NCI-H446 treated with DMSO at 0.1 percent for 48 hours (cell line): ENCODE measurements at places on chromosomes 7 and 10.

DNA sequence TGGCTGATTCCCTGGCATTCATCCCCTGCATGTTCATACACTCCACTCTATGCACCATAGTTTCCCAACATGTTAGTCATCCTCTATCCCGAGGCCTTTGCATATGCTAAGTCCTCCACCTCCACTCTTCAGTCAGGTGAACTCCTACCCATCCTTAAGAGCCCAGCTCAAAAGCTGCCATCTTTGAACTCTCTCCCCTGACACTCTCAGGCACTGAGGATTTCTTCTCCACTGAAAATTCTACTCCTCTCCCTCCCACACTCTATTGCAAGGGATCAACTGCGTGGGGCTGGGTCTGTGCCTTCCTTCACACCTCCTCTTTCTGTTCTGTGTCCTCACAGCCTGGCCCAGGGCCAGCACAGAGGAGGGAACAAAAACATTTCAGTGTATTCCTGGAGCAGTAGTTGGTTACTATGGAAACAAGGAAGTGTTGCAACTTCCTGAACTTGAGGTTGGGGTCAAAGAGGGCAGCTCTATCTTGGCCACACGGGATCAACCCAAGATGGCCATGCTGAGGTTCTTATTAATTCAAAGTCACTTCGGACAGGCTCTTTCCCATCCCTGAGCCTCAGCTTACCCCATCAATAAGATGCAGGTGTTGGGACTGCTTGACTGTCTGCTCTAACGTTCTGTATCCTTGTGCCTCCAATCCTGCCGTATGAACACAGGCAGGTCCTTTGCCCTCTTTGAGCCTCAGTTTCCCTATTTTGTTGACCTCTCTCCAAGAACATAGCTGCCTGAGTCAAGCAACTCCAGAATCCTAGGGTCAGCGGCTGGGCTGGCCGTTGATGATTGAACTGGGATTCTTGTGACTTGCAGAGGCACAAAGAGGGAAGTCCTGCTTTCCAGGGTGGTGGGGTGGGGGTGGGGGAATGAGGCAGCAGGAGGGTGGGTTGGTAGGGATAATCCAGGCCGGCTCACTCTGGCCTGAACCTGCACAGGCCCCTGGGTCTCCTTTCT, 15.5 kb downstream of the ZMIZ1 start:
- no peak for DNase-seq

DNA sequence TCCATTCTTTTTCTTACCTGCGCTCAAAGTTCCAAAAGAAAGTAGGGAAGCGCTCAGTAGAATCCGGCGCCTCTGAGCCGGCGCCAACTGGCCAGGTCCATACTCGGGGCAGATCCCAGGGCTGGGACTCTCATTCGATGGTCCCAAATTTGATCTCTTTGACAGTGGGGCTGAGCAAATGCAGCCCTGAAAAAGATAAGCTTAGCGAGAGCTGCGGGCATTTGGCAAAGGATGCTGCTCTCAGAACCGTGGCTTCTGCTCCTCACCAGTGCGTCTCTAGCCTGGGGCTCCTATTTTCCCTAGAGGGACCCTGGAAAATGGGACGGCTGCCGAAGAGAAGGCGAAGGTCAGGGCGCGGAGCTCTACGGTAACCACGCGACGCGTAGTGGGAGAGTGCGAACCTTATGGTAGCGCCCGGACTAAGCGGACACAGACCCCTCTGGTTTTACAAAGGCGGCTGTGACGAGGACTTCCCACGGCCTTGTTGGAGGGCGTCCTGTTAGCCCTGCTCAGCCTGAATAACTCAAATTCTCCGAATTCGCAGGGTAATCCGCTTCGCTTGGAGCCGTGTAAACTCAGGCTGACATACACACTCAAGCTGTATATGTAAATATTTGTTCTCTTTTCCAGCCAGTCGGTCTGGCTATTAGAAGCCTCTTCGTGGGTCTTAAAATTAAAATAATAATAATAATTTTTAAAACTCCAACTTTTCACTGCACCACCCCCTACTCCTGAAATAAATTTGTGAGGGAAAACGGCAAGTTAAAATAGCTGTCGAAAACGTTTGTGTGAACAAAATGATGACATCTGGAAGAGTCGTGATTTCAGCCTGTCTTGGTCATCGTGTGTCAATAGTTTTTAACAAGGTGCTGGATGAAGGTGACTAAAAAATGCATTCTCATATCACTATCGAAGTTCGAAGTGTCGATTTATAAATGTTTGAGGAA, 869 bp upstream of the TBX20 start:
- no peak for DNase-seq

GRCh38 chr10:17081431-17081830, 48.2 kb downstream of the CUBN start:
- DNase-seq, result no peak

DNA sequence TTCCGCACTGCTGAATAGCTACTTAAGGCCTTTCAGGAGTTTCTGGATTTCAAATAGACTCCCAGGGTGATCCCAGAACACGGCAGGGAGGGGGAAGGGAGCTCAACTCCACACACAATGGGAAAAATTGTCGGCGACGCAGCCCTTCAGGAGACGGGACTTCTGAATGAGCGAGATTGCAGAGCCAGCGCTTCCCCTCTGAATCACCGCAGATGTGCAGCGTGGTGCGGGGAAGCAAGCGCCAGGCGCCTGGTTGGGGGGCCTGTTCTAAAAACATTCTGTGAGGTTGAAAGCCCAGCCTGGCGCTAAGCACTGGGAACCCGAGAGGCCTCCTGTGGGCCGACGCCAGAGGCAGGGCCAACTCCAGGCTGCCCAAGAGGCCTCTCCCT, 163.3 kb downstream of the MAD1L1 start:
- DNase-seq, result no peak

DNA sequence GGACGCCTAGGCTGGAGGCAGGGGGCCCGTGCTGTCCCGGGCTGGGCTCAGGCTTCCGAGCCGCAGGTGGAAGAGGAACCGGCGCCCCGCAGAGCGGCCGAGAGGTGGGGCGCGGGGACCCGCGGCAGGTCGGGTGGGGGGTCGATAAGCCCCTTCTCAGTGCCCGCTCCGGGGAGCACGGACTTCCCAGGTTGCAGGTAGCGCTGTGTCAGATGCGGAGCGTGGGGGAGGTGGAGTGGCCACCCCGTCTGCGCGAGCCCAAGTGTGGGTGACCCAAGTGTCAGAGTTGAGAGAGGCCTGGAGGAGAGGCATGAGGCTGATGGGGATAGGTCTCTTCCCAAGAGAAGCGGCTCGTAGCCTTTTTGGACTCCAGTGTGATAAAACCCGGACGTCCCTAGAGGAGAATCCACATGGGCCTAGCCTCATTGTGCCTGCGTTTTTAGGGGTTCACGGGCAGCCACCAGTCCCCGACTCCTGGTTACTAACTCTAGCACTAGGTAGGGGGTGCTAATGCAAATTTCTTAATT, 580 bp downstream of the EEPD1 start:
- DNase-seq, result no peak

DNA sequence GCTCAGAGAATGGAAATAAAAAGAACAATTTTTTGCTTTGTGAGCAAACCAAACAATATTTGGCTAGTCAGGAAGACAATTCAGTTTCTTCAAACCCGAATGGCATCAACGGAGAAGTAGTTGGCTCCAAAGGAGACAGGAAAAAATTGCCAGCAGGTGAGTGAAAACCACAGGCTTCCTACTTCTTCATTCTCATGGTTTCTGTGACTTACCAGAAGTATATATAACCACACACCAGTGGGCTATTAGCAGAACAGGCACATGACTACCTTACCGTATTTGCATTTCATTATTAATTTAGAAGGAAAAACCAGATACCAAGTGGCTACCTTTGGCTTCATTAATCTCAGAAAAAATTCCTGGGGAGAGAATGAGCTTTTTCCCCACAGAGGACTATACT, 8.8 kb downstream of the TDRD1 start:
- DNase-seq, result no peak

DNA sequence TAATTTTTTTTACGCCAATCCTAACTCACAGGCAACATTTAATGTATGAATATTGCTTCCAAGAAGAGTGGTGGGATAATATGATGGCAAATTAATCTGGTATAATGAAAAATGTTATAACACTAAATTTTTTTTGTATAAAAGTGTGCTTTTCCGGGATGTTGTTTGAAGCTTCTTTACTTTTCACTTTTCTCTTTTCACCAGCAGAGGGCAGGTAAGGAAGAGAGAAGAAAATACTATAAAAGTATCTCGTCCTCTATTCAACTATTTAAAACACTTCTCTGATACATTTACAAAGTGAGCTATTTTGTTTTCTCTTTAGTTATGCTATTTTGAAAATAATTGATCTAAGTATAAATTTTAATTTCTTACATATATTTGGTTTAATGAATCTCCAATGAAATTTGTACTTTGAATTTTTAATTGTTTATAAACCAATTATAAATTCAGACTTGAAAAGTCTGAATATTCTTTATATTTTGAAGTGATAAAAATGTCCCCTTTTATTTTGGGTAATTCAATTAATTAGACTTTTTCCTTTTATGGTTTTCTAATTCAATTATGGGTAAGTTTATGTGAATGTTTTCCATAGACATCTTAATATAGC, 20.7 kb upstream of the CFTR start:
- DNase-seq, result no peak

DNA sequence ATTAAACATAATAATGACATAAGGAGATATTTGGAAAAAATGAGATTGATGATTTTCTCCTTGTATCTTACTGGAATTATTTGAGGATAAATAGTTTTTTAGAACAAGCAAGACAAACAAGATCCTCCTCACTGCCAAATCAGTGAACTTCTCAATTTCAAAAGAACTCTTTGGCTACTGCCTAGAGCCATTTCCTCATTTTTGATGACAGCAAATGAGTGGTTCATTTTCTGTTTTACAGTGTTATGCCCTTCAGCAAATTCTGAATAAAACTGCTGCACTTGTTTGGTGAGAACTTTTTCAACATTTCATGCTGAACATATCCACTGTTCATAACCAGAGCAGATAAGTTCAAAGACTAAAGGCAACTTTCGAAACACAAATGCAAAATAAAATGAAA, 42.5 kb upstream of the AHR start:
- DNase-seq, result no peak

GRCh38 chr10:97067716-97068391, 117.9 kb downstream of the SLIT1 start:
- DNase-seq, result no peak

- DNase-seq, result no peak
Observed at GRCh38 chr7:33804140-33804660, 101.1 kb upstream of the BMPER start.

DNA sequence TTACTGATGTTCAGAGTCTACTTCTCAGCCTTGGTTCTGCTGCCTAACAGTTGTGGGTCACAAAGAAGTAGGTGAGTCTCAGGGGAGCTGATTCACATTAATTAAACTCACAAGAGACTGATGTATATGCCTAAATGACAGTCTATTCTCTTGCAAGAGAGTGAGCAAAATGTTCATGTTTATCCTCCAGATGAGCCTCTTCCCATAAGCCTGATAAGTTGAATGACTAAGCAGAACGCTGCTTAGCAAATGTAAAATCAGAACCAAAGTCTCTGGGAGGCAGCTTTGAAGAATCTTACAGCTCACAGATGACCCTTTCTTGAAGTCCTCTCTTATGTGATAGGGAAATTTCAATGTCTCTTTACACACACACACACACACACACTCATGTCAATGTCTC, 1092.2 kb downstream of the TYW1 start:
- no peak for DNase-seq

GRCh38 chr7:22864301-22864700, 41.7 kb upstream of the TOMM7 start:
- no peak for DNase-seq

- no peak for DNase-seq
Observed at GRCh38 chr7:129089521-129090212, 34.8 kb upstream of the TNPO3 start.

GRCh38 chr7:137832382-137832781, 14.4 kb downstream of the DGKI start:
- DNase-seq, result no peak

DNA sequence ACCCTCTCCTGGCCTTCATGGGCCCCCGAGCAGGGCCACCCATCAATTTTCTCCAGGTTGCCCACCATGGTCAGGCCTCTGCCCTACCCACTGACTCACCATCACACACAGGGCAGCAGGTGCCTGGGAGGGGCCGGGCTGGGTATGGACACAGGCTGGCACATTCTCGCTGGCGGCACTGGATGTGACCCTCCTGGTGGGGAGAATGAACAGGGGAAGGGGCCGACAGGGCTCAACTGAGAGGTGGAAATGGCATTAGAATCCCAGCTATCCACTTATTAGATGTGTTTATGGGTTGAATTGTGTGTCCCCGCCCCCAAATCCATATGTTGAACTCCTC, 16.4 kb downstream of the KCP start:
- no peak for DNase-seq

GRCh38 chr7:49660170-49660783, 113.2 kb upstream of the VWC2 start:
- DNase-seq, result no peak

- DNase-seq, result no peak
Observed at GRCh38 chr7:45036317-45036716, 36.3 kb downstream of the CCM2 start.

GRCh38 chr7:94433224-94433623, 38.5 kb downstream of the COL1A2 start:
- no peak for DNase-seq

DNA sequence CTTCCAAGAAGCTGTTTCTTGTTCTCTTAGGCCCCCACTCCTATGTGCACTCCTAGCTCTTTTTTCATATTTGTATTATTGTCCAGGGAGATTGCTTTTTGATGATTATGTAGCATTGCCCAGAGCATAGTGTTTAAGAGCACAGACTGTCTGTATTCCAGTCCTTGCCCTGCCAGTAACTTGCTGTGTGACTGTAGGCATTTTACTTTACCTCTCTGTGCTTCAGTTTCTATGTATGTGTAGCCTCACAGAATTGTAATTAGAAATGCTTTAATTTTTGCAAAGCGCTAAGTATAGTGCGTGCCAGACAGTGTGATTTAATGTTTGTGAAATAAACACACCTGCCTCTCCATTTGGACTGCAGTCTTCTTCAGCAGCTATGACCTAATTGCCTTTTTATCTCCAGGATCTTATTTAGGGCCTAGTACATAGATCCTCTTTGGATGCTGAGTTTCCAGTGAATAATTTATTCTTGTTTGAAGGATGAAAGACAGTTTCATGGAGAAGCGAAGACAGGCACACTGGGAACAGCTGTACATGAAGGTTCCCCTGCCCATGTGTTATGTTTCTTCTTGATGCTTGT, 1.4 kb downstream of the SEC23IP start:
- no peak for DNase-seq

DNA sequence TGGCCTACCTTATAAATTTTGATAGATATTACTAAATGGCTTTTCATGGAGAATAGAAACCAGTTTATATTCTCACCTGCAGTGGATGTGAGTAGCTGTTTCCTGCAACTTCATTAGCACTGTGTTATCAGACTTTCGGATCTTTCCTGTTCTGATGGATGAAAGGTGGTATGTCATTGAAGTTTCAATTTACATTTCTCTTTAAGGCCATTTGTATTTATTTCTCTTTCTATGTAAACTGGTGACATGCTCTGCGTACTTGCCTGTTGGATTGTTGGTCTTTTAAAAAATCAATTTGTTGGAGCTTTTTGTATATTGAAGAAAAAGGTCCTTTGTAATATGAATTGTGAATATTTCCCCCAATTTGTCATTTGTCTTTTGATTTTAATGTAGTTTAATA, 95.8 kb upstream of the STRIP2 start:
- DNase-seq, result no peak
